Non-pigmented ciliary epithelial cell (primary cell): ENCODE measurements at places on chromosomes 7 and 10.
A peak's percentile ranks its signal among the peaks of the same experiment; 100 is the strongest.

DNA sequence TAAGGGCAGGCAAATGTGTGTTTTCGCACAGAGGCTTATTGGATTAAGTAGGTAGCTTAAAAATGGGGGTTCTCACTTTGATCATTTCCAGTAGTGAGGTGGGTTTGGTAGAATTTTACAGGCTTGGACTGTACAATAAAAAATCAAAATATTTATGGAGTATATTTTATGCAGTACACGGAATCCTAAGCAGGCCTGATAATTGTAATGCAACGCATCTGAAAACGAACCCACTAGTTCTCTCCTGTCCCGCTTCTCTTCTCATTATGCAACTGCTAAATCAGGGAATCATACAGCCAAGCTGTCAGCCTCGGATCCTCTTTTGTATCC, 377 bp upstream of the POLR1F start:
- DNase-seq, result no peak

GRCh38 chr10:49170632-49171325, 17.4 kb downstream of the TMEM273 start:
- DNase-seq, result no peak

DNA sequence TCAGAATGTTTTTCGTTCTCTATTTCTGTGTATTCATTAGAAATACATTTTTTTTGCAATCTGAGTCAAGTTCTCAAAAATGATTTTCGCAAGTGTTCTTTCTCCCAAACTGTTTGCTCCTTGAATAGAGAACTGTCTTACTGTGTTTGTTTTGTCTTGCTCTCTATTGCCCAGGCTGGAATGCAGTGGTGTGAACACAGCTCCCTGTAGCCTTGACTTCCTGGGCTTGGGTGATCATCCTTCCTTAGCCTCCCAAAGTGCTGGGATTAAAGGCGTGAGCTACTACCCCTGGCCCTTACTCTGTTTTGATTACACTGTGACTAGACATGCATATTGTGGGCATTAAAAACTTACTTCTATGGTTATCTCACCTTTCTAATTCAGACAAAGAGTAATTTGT, 56.7 kb downstream of the LUC7L2 start:
- no peak for DNase-seq

- DNase-seq, result no peak
These were observed 11.4 kb upstream of the AKR1D1 start for GRCh38 chr7:138064856-138065357.

GRCh38 chr7:44819292-44819691, 22.8 kb downstream of the PPIA start:
- DNase-seq, result no peak

GRCh38 chr10:131437556-131438475, 126.3 kb upstream of the TCERG1L start:
- DNase-seq, result no peak

DNA sequence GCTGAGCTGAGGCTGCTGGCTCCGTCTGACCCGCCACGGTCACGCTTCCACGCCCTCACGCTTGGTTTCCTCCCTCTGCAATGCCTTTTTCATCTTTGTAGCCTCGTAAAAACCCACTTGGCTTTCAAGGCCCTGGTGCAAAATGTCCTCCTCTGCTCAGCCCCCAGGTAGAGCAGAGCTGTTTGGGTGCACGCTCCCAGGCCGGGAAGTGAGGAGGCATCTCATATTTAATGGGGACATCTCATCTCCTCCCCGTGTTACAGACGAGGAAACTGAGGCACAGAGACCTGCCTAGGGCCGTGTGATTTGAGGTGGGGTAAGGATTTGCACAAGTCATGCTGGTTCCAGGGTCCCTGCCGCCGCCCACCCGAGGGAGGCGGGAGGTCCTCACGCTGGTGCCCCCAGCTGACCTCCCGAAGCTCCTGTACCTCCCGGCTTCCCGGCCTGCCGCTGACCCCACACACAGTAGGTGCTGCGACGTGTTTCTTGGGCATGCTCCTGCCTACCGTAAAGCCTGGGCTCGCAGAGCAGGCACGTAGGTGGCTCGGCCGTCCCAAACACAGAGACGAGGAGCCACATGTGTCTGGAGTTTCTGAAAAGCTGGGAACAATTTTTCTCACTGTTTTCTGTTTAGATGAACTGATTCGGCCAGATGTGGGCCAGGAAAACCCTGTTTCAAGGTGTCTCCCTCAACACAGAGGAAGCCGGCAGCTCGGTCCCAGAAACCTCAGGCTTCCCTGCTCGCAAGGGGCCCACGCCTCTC, 11.5 kb downstream of the FOXL3 start:
- DNase-seq, result no peak

DNA sequence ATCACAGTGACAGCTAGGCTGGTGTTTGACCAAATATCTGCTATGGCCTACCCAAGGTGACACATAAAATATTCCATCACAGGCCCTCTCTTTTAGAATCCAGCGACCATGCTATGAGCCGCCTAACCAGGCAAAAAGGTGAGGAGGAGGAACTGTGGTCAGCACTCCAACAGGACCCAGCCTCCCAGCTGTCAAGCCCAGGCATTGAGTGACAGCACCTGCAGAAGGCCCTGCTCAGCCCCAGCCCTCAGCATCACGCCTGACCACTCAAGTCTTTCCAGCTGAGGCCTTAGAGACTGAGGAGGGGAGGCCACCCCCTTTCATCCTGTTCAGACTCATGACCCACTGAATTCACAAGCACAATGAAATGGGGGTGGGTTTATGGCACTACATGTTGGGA, 43.0 kb downstream of the CXCL12 start:
- no peak for DNase-seq

GRCh38 chr7:18890885-18891621, 226.4 kb downstream of the TWIST1 start:
- no peak for DNase-seq

- no peak for DNase-seq
These were observed 7.8 kb upstream of the ZNF485 start for GRCh38 chr10:43598446-43598845.

DNA sequence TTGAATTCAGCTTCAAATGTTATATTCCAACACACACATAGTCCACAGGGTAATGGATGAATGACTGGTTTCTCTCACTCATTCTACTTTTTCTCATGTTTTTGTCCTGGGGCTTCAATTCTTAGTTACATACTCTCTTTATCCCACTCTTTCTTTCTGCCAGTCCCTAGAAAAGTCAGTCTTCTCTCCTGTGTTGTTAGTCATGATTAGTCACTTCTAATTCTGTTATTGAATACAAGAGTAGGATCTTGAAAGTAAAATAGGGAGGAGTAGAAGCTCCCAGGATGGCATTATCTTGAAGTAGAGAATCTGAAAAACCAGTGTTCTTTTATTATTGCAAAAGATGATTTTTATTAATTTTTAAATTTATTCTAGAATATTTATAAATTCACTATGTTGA, 45.5 kb upstream of the CALCR start:
- DNase-seq, result no peak

DNA sequence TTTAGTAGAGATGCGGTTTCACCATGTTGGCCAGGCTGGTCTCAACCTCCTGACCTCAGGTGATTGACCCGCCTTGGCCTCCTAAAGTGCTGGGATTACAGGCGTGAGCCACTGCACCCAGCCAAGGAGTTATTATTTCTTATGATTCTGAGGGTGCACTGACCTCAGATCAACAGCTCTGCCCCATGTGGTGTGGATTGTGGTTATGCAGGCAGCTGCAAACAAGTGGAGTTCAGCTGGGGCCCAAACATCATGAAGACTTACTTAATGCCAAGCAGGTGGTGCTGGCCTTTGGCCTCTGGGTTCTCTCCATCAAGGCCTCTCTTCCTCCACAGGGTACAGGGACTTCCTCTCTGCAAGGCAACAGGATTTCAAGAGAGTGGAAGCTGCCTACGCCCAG, 45.1 kb upstream of the OPTN start:
- DNase-seq, result no peak

GRCh38 chr10:62811159-62811875, 4.8 kb downstream of the EGR2 start:
- DNase-seq, result no peak

- no peak for DNase-seq
These were observed 28.4 kb downstream of the DAGLB start for GRCh38 chr7:6419310-6419773.

DNA sequence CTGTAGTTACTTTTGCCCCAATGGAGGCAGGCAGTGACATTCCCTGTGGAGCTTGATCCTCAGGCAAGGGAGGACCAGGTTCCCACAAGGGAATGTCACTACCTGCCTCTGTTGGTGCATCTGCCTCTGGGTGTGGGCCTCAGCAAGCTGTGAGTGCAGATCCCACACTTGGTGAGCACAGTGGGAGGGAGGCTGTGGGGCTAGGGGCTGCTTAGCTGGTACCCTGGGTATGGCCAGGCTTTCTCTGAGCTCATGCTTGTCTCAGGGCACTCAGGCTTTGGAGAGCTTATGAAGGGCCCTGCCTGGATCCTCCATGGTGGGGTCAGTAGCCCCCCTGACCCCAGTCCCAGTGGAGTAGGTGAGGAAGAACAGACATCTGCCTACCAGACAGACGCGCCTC, 16.2 kb upstream of the ZNF488 start:
- no peak for DNase-seq

DNA sequence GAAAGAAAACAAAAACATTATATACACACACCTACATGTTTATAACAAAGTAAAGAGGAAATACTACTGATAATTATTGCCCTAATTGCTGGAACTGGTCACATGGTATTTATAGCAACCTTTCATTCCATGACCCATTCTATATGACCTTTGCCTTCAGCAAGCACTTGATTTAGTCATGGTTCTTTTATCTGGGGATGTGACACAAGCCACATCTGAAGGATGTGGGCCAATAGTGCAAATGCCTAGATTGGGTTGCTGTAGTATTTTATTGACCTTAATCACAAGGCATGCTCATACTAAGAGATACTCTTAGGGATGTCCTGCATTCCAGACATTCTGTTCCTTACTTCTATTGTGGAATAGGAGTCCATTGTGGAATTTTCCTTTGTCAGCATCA, 723.5 kb upstream of the POM121L12 start:
- DNase-seq, result no peak

DNA sequence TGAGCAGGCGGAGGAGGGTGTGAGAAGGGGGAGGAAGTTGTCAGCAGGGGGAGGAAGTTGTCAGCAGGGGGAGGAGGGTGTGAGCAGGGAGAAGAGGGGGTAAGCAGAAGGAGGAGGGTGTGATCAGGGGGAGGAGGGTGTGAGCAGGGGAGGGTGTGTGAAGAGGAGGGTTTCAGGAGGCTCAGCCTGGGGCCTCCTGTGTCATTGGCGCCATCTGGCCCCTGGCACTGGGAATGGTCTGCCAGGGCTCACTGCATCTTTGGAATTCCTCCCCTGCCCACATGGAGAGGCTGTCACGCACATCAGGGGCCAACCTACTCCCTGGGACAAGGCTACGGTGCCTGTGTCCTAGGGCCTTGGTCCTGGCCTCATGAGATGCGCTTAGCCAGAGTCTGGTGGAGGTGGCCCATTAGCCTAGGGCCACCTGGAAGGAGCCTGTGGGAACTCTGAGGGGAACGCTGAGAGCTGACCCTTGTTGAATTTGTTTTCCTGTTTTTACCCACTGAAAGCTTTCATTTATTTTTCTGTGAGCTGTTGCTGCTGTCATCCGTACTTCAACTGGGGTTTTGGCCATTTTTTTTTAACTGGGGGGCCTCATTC, 18.0 kb downstream of the CAMK2B start:
- no peak for DNase-seq

DNA sequence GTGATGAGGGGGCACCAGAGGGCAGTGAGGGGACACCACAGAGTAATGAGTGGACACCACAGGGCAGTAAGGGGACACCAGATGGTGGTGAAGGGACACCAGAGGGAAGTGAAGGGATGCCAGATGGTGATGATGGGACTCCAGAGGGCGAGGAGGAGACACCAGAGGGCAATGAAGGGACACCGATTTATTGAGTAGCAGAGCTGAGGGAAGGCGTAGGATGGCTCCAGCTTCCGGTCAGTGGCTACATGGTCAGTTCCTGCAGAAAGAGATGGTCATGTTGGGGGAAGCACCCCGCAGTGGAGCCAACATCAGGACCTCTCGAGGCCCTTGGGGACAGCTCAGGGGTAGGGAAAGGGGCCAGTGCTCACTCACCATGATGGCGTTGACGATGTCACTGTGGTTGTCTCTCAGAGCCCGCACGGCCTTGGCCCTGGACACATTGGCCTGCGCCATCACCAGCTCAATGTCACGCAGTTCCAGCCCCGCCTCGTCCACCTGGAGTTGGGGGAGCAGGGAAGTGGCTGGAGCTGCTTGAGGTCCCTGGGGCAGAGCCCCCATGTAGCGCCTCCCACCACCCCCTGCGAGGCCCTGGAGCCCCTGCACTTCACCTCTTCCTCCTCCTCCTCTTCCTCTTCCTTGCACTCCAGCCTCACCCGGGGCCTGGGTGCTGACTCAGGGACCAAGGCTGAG, 8.4 kb downstream of the NACAD start:
- no peak for DNase-seq

DNA sequence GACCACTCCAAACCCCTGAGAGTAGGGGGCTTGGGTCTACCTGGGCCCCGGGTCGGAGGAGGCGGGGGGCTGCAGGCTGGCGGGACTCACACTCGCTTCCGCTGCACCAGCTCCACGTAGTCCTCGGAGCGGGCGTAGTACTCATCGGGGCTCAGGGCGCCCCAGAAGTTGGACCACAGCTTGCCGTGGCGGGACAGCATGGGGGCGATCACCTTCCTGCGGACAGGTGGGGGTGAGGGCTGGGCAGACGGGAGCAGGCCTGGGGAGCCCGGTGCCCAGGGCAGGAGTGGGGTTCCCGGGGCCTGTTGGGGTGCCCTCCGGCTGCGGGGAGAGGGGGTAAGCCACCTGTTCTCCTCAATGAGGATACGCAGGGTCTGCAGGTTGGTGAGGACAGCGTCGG, 5.9 kb downstream of the PLOD3 start:
- no peak for DNase-seq

- DNase-seq, result no peak
These were observed 266.6 kb downstream of the DNAJB9 start for GRCh38 chr7:108836256-108836655.

DNA sequence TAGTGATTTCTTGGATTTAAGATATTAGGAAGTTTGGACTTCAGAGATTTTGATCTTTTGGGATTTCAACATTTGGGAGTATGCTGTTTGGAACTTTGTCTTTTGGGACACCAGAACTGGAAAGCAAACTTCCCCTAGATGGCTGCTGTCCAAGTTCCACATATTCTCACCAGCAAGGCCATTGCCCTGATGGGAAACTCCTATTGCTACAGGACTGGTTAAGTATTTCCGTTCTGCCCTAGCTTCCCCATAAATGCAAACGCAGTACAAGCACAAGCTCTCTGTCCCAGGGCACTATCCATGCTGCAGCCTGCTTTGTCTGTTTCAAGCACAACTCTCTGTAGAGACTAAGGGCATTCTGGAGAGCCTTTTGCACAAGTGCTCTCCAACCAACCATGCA, 79.3 kb upstream of the SLC25A13 start:
- DNase-seq, result no peak

DNA sequence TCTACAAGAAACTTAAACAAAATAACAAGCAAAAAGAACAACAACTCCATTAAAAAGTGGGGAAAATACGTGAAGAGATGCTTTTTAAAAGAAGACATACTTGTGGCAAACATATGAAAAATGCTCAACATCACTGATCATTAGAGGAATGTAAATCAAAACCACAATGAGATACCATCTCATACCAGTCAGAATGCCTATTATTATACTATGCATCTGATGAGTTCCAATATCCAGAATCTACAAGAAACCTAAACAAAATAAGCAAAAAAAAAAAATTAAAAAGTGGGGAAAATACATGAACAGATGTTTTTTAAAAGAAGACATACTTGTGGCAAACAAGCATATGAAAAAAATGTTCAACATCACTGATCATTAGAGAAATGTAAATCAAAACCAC, 29.6 kb upstream of the AKR1C3 start:
- no peak for DNase-seq

GRCh38 chr7:102125127-102125596, 161.5 kb upstream of the SH2B2 start:
- DNase-seq, result peak; percentile 72

GRCh38 chr10:104028146-104028545, 57.5 kb downstream of the COL17A1 start:
- DNase-seq, result no peak
